ENCODE measurements at places on chromosomes 11 and 22.

DNA sequence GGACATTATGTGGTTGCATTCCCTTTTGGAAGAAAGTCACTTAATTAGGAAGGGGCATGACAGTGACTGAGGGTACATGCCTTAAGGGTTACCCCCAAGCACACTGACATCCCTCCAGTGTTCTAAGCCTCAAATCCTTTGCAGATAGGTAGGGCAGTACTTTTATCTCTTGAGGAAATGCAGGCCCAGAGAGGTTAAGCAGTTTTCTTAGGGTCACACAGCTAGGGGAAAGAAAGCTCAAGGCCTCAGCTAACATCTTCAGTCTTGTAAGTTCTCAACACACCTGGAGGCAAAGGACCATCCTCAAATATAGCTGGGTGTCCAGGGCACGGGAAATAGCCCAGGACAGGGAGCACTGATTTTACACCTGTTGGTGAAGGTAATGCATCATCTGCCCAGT is 31.6 kb downstream of the KIAA1671 start:
- DNase-seq, result no peak

DNA sequence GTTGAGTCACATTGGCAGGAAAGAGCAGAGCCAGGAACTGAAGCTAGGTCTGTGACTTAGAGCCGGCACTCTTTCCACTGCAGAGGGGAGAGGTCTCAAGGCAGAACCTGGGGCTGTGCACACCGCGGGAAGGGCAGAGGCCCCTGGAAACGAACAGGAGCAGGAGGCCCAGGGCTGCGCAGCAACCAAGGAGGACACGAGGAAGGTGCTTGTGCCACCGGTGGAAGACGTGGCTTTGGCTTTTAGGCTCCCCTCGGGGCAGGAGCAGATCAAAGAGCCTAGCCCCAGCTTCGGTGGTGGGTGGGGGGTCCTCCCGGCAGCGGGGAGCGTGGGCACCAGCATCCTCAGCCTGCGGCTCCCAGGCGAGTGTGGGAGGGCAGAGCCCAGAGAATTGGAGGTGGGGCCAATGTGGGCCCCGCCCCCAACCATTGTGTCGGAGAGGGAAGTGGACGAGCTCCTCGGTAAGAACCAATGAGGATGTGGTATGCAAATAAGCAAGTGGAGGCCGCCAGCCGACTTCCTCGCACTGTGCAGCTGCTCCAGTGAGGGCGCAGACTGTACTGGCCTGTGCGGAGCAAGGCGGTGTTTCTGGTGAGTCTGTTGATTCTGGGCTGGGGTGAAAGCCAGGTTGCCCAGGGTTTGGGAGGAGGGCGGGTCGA is at the start of gene CCDC116:
TSS of gene CCDC116 (plus strand) at position 524 of the 659 bp plus-strand sequence. CDS start 422 bp downstream, outside the sequence.
- no peak for DNase-seq

DNA sequence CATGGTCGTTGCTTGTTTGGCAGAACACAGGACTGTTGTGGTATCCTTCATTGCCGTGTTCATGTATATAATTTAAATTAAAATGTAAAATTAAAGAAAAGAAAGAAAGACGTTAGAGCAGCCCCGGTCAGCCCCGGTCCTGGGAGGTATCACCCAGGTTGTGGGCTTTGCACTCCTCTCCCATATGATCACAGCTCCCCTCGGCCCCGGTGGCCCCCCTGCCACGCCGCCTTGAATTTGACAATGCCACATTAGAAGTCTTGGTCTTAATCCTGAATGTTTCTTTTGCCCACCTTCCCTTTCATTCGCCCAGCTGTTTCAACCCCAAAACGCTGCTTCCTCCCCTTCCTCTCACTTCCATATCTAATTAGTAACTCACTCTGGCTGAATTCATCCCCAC is 11.4 kb downstream of the APOBEC3A start:
- no peak for DNase-seq

DNA sequence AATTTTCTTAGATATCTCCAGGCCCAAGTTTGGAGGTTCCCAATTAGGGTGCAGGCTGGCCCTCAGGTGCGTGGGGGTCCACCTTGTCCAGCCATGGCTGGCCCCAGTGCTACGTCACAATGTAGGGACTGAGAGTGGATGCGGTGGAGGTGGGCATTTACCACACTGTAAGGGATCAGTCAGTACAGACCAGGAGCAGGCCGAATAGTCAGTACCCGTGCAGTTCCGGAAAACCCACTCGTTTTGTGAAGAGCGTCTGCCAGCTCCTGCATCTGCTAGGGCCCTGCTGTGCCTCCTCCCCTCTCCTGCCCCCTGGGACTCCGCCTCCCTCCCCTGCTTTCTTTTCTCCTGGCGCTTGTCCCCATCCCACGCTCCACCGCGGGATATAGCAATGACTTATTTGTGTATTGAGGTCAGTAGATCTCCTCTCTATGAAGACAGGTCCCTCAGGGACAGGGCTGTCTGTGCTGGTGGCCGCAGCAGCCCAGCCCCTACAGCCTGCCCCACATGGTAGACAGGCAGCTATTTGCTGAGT is 50.4 kb upstream of the SEPTIN5 start:
- peak; percentile 61 for DNase-seq

- no peak for DNase-seq
Observed at GRCh38 chr11:103109818-103110388, 677 bp downstream of the DYNC2H1 start.

DNA sequence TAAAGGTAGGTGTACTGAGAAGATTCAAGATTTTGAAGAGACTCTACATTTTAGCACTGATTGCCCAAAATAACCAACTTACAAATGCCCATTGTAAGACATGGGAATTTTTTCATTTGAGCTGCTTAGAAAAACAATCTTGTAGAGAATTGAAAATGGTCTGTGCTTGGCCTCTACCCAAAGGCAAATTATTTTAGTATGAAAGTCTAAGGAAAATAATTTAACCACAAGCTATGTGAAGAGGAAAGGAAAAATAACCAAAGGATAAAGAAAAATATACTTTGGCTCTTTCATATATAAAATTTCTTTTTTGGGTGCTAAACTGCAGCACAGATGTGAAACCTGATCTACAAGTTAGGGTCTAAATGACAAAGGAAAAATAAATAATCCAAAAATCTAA is 54.9 kb downstream of the ME3 start:
- DNase-seq, result no peak

- no peak for DNase-seq
Observed at GRCh38 chr11:117673602-117674001, 123.4 kb downstream of the DSCAML1 start.

DNA sequence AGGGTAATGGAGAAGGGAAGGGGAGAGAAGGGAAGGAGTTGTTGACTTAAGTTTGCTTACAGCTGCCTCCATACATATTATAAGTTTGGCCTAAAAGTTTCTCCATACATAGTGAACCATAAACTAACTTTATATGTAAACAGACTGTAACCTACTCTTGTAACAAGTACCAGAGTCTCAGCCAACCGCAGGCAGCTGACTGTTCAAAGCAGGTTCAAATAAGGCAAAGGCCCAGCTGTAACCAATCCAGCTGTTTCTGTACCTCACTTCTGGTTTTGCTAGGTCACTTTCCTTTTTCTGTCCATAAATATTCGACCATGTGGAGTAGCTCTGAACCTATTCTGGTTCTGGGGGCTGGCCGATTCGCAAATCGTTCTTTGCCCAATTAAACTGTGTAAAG is 591.2 kb downstream of the INSC start:
- no peak for DNase-seq

DNA sequence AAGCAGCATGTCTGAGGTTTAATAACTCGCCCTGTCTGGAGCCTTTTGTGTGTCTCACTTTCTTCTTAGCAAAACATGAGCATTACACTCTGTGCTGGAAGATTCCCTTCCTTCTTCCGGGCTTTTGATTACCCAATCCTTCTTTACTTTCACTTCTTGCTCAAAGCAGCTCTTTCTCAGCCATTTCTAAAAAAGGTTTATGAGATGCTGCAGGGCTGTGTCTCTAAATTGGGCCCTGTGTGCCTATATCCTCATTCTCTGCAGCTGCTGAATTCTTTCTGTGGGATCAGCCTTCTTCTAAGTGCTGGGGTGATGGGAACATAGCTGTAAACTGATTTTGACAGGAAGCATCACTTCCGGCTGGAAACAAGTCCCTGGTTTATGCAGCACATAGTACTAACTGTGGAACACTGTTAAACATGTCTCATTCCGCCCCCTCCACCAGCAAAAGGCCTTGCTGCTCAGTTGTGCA is 71.8 kb downstream of the PIWIL4 start:
- DNase-seq, result no peak

- DNase-seq, result no peak
Observed at GRCh38 chr11:129644326-129644725, 171.3 kb upstream of the TMEM45B start.

DNA sequence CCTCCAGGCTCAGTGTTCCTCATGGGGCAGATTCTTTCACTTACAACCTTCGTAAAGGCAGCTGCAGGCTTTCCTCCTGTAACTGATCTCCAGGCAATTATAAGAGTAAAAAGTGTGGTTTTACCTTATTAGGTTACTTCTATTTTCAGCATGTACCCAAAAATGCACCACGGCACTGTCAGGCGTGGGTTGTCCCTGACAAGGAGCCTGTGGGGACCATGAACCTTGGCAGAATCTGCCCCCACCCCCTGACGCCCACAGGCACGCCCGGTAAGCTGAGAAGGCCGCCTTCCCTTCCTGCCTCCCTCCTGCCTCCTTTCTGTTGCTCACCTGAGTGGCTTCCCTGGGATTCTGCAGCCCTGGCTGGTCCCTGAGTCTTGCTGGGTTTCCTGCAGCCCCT is 1383.3 kb downstream of the TBC1D22A start:
- peak; percentile 19 for DNase-seq

DNA sequence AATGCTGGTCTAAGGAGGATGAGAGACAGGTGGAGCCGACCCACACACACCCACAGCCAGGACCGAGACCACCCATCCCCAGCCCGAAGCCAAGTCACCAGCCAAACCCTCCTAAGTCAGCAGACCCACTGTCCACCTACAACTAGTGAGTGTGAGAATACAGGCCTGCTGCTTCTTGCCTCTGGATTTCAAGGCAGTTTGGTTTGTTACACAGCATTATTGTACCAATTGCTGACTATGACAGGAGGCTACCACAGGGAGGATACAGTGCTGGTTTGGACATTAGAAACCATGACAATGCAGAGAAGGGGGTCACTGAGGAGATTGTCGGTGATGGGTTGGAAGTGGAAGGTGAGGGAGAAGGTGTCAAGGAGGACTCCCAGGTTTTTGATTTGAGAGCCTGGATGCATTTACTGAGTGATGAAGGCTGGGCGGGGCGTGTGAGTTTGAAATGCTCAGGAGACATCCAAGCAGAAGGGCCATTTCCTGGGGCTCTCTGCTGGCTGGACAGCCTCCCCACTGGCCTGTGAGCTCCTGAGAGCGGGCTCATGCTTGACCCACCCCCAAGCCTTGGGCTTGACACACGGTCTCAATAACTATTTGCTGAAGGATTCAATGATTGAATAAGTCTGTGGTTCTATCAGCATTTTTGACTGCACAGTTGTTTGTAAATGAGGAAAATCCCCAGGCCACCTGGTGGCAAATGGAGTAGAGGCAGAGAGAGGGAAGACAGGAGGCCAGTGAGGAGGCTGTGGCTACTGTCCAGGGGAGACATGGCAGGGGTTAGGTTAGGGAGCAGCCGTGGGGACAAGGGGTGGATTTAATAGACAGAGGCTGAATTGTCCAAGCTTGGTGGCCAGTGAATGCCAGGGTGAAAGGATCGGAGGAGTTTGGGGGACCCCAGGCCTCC is 9.4 kb upstream of the SSTR3 start:
- no peak for DNase-seq

- DNase-seq, result no peak
Observed at GRCh38 chr11:612201-612960, 3.4 kb downstream of the IRF7 start.

GRCh38 chr22:22834783-22835182 is 52.8 kb upstream of the IGLL5 start:
- DNase-seq, result no peak

DNA sequence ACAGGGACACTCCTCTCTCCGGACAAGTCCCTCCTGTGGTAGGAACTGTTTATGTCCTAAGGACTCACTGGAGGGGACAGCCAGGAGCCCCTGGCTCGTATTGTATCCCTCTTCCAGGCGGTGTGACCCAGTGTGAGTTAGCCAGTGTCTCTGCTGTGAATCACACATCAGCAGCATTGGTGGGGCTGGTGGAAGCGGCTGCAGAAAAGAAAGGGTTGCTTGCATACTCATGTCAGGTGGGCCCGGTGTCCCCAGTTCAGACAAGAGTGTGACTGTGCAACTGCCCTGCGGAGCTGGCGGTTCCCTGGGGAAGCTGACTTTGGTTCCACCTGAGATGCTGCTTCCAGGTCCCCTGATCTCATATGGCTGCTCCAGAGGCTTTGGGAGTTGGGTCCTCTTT is 99.4 kb downstream of the ZBTB16 start:
- DNase-seq, result no peak

- DNase-seq, result no peak
Observed at GRCh38 chr11:132636523-132636922, 895.8 kb downstream of the OPCML start.

All from NCI-H2171 (cell line).